HCT116 (cell line): ENCODE measurements at places on chromosomes 13 and 19.
A peak's percentile ranks its signal among the peaks of the same experiment; 100 is the strongest.

- no peak for DNase-seq
Measured at GRCh38 chr19:16661480-16662034, 618 bp downstream of the TMEM38A start.

DNA sequence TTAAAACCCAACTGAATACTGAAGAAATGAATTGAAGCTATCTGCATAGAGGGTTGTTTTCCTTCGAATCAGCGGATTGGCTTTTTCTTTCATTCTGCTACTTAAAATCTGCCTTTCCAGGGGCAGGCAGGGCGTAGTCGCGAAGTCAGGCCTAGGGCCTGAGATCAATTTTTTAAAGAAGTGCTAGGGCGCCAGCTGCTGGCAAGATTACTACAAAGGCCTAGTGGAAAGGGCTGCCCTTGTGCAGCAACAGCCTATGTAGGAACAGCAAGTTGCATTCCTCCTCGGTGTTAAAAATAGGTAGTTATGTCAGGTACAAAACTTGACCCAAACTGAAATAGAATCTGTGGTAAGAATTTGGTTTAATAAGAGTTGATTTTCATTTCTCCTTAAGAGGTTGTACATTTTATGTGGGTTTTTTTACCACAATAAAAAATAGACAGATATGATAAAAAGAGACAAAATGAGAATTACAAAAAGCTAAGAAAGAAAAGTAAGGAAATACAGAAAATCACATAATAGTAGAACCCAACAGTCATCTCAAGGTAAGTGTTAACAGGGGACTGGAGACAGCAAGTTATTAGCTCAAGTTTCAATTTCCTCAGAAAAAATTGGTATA is 9.5 kb upstream of the URAD start:
- peak; percentile 70 for DNase-seq

DNA sequence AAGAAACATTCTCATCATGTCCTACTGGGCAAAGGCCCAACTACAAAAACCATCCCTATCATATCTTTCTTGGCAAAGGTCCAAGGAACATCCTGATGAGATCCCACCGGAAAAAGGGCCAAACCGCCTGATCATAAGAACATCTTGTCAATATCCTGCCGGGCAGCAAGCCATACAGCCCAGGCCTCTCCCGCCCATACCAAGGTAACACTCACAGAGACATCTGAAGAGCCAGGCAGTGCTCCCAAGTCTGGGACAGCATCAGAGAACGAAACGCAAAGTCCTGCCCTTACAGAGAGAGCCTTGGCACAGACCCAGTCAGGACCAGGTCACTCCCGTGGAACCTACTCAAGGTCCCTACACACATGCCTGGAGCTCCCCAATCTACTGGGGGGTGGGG is 18.5 kb upstream of the ZNF331 start:
- DNase-seq, result no peak

GRCh38 chr13:100240109-100240779 is 151.4 kb downstream of the PCCA start:
- no peak for DNase-seq

DNA sequence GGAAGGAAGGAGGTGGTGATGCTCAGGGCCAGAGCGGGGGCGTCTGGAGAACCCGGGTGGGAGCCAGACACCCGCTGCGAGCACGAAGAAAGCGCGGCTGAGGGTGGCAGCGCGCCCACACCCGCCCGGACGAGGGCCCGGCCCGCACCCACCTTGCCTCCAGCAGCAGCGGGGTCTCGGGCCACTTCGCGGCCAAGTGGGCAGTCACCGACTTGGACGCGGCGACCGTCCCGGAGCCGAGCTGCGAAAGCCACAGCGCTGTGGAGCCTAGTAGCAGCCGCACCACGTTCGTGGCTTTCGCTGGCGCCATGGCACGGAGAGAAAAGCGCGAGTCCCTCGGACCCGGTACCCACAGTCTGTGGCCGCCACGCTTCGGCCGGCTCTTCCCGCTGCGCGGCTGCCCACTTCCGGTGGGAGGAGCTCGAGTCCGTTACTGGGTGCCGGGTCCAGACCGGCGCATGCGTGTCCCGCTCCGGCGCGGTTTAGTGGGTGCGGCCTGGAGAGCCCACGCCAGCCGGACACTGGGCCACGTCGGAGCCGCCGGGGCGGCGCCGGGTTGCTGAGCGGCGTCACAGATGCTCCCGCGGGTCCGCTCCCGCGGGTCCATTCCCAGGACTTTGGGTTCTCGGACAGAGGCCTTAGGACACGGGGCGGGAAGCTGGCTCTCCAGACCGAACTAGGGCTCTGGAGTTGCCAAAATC is at the start of gene UGGT2:
TSS of gene UGGT2 (minus strand) at position 399 of the 701 bp plus-strand sequence. CDS start at position 310, 89 bp downstream.
- DNase-seq, result peak; percentile 91

DNA sequence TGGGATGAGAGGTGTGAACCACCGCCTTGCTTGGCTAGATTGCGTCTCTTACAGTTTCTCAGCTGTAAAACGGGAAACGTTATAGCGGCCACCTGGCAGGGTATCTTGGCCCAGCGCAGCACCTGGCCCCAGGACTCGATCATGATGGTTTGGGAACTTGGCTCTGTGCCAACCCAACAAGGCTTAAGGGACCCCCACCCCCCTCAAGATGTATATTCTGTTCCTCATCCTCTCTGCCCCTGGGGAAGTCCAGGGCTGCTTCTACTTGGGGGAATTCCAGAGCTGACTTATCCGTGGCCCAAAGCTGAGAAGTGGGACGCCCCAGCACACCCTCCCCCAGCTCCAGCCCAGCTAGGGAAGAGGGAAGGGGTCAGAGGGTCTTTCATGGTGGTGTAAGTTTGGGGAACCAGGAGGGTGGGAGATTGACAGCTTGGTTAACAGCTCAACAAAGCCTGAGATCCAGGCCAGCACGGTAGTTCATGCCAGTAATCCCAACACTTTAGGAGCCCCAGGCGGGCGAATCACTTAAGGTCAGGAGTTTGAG is 695 bp downstream of the ICAM1 start:
- DNase-seq, result no peak

- no peak for DNase-seq
Measured at GRCh38 chr13:110562696-110563462, 1.4 kb upstream of the RAB20 start.

DNA sequence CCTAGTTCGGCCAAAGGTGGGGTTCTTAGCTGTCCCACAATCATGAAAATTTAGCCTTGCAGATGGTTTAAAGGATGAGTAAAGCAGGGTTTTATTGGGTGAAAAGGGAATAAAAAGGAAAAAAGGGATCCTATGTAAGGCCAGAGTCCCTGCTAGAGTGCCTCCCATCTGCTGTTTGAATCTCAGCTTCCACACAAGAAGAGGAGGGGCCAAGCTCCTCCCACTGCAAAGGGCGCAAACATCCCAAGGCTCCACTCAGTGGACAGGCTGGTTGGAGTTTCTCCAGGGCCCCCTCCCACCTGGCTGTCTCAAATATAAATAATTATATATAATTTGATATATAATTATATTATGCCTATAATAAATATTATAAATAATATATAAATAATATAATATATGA is 1272.1 kb upstream of the PCDH20 start:
- DNase-seq, result no peak

- no peak for DNase-seq
Measured at GRCh38 chr13:94176561-94176960, 302.9 kb downstream of the DCT start.

- no peak for DNase-seq
Measured at GRCh38 chr13:111518161-111518792, 197.8 kb downstream of the TEX29 start.

DNA sequence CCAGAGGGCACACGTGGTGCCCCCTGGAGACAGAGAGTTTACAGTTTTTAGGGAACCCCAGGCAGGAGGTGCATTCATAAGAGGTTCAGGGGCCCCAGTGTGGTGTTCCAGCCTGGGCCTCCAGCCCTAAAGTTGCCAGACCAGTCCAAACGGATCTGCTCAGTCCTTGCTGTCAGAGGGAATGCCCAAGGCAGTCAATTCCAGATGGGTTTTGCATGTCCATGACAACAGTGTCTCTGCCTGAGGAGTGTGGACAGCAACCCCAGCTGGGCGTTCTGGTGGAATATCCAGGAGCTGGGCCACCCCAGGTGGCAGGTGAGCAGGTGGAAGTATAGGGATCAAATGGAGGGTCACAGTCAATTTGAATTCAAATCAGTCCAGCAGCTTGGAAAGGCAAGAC is 25.3 kb downstream of the FBXO27 start:
- no peak for DNase-seq

- no peak for DNase-seq
Measured at GRCh38 chr19:13842291-13843103, 34.4 kb upstream of the NANOS3 start.

GRCh38 chr13:42808341-42808940 is 27.1 kb downstream of the FAM216B start:
- DNase-seq, result no peak

DNA sequence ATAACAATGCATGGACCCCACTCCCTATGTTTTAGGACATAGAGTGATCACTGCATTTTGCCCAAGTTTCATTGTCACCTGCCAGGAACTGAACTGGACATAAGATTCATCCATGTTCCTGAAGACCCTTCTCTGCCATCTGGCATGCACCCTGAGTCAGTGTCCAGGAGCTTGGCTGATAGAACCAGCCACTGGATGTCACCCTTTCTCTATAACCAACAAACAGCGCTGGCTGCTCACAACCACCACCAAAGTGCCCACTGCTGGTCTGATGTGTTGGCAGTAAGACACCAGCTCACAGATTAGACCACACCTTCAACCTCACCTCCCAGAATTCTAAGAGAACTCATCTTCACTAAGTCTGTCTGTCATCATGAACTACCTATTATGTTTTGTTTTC is 333.4 kb downstream of the ITGBL1 start:
- peak; percentile 10 for DNase-seq
